Mesothelial cell of epicardium (in vitro differentiated cells): ENCODE measurements at places on chromosomes 1 and 21. TPM values are rescaled to one million over a fixed set of nuclear protein-coding genes. Genes with fewer than 3 reads are reported as not detected.

- DNase-seq: no peak
Measured at GRCh38 chr1:223355699-223356098, 8.3 kb downstream of the SUSD4 start.

DNA sequence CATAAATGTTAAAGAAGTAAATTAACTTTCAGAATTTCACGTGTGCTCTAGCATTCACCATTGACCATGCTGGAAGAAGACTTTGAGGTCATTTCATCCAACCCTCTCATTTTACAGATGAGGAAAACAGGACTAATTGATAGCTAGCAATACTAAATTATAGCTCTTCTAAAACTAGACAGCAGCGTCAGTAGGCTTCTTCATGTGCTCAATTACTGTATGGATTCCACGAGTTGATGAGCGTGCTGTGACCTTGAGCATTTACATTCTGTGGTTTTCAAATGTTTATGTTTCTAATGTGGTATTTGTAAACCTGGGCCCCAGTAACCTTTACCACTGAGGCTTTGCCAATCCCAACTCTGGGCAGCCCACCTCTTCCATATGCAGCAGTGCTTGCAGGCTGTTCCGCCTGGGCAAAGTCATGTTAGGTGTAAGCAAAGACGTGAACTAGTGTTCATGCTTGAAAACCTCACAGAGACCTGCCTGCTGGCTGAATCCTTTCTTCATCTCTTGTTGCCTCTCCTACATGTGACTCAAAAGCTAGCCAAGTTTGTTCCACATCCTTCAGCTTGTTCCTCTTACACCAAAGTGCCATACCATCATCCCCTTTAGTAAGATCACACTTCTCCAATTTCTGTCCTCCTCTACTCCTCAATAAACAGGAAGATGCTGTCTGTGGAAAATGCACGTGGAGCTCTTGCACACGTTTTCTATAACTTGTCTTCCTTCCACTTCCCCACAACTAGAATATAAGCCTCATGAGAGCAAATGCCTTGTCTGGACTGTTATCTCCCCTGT lies 17.2 kb downstream of the KCNJ15 start:
- DNase-seq: no peak

The APOBEC4 gene
- total RNA-seq: not detected in 3 replicates

The TACSTD2 gene
- 22.7 to 25.3 TPM (median 25.0 TPM) in 3 replicates for total RNA-seq

DNA sequence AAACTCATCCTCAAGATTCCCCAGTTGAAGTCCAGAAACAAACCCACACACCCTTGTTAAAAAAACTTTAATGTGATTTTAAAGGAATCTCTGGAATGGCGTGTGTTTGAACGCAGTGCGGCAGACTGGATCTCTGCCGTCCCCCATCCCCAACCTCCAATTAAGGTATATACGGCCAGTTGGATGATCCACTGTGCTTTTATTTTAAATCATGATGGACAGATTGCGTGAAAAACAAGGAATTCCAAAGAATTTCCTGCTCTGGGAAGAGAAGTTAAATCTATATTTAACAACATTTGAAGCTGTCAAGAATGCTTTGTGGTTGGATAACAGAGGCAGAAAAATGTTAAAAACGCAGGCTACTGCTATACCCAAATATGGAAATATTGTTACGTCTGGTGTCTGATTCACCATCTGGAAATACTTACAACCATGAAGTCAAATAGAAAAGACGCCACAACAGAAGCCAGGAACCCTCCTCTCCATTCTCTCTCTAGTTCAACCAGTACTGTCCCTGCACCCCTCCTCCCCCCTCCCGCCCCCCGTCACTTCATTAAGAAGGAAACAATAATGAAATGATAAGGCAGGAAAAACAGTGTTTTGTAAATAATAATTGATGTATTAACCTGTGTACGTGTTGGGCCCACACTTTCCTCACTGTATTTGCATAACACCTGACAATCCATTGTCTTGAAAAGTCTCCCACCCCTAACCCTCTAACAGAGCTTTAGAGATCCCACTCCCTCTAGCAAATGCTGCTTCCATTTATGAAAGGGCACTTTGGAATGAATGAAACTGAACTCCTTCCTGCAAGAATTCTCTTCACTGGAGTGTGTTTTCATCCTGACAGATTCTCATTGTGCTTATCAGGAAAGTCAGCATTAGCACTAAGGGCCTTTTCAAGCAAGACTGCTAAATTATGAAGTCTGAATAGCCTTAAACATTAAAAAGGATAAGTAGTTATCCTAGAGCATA lies 2.0 kb upstream of the CCN1 start:
- no peak for DNase-seq

DNA sequence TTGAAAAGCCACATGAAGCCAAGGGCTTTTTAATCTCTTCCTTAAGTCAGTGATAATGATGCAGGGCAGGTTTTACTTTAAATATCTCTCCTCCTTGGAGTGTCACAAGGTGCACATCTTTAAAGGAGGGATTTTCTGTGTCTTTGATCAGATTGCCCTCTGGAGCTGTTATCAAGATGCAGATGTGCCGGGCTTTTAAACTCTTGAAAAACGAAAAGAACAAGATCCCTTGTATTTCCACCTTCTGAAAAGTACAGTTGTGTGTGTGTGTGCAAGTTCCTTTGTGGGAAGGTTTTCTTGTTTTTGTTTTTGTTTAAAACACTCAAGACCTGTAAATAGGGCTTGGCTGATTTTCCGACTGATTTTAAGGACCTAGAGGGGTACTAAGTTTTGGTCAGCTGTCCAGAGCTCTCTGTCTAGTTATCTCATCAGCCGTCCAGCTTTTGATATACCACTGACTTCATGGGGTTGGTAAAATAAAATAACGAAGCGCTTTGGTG lies 1.6 kb downstream of the MARK1 start:
- no peak for DNase-seq

The ACKR1 gene
- 0.34 to 0.53 TPM (median 0.38 TPM) in 3 replicates for total RNA-seq

GRCh38 chr1:64755361-64755760 lies 10.5 kb downstream of the RAVER2 start:
- DNase-seq: no peak

GRCh38 chr1:177772386-177772960 lies 197.4 kb downstream of the SEC16B start:
- DNase-seq: no peak

The ERICH3 gene
- not detected in 3 replicates for total RNA-seq

GRCh38 chr1:206579747-206580437 lies 32.4 kb downstream of the EIF2D start:
- no peak for DNase-seq

The MMP23B gene
- 63.8 to 70.3 TPM (median 65.4 TPM) in 3 replicates for total RNA-seq

DNA sequence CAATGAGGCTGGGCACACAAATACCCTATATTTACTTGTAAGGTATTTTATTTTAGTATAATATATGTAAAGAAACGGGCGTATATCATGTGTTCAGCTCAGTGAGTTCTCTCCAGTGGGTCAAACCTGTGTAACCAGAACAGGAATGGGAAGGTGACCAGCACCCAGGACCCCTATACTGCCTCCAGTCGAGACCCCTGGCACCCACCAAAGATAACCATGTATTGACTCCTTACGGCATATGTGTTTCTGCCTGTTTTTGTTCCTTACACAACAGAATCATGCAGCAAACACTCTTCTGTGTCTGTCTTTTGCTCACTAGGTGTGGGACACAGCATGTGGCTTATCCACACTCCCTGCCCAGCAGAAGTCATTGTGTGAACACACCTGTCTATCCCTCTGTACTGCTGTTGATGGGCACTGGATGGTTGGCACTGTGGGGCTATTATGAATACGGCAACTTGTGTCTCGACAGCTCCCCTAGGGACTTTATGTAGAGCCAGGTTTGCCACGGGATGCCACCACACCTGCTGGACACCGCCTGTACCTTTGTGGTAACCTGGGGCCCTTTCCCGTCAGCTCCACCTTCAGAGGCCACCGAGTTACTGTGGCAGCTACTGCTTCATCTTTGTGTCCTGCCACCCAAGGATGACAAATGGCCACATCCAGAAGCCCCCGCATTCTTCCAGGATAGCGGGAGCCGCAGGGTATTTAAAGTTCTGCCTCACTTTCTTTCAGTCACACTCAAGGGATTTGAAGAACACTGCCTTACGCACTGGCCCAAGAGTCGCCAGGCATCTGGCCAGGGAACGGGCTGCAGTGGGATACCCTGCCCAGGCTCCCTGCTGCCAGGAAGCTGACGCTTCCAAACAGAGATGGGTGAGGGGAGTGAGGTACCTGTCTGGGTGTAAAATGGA lies 23.5 kb upstream of the C2CD2 start:
- DNase-seq: no peak

GRCh38 chr1:22562584-22563583 lies at the start of gene EPHA8:
TSS of gene EPHA8 (plus strand) at chr1:22563489. CDS start at chr1:22563636, 147 bp downstream.
- DNase-seq: no peak

DNA sequence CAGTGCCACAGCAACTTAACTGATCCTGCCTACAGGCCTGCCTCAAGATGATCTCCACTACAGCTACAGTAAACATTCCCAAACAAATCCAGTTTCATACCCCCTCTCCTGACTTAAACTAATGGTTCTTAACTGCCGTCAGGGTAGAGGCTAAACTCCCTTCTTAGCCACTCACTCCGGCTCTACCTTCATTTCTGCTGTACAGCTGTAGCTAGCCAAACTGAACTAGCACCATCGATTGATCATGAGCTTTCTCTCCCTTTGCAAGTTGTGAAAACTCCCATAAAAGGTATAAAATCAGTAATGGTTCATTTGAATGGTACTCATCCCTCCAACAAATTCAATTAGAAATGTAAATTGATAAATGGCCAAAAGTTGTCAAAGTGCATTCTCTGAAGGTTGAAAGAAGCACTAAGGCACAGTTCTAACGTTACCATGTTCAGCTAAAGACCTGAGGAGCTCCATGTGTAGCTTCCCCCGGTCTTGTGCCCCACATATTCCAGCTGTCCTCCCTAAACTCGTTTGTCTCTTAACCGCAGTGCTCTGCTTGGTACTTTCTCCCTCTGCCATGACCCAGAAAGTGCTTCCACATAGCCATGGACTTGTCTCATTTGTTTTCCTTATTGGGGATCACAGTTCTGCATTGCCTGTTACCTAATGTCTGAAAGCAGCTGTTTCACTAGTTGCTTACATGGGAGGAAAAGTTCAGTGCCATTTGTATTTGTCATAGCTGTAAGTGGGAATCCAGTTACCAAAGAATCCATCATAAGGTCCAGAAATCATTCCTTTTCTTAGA lies 49.8 kb downstream of the DHX9 start:
- no peak for DNase-seq

- no peak for DNase-seq
Measured at GRCh38 chr1:67626861-67627235, 58.2 kb upstream of the GADD45A start.

DNA sequence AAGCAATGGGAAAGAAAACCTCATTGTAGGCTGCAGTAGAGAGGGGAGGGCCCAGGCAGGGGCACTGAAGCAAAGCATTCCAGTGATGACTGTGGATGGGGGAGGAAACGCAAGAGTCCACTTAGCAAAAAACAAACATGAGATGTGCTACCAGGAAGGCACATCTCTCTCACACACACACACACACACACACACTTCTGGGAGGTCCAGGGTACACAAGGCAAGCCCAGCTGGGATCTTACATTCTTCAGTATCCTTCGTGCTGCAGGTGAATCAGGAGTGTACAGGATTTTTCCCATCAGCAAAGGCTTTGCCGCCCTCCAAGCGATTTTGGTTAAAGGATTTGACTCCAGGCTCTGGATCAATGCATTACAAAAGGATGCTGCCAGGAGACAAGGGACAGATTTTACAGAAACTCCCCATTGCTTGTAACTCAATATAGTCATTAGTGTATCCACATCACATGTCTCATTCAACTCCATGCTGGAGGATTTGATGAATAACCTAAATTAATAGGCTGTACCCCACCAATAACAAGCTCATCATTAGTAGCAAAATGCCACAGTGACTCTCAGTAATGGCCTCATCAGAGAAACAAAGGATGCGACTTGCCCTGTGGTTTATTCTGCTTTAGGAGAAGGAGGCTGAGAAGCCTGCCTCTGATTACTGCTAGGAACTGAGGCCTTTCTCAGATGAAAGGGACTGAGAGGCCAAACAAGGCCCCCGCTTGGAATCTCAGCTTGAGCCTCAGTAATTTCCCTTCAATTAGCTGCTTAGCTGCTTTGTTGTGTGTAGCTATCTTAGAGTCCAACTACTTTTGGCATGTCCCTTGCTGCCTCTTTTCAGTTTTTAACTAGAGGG lies 41.6 kb downstream of the ABCA4 start:
- no peak for DNase-seq
